Neural progenitor cell (in vitro differentiated cells): ENCODE measurements at places on chromosomes 3 and 15. TPM values are rescaled to one million over a fixed set of nuclear protein-coding genes. Genes with fewer than 3 reads are reported as not detected.

GRCh38 chr3:11591002-11591355, 52.7 kb downstream of the VGLL4 start:
- no peak for DNase-seq

DNA sequence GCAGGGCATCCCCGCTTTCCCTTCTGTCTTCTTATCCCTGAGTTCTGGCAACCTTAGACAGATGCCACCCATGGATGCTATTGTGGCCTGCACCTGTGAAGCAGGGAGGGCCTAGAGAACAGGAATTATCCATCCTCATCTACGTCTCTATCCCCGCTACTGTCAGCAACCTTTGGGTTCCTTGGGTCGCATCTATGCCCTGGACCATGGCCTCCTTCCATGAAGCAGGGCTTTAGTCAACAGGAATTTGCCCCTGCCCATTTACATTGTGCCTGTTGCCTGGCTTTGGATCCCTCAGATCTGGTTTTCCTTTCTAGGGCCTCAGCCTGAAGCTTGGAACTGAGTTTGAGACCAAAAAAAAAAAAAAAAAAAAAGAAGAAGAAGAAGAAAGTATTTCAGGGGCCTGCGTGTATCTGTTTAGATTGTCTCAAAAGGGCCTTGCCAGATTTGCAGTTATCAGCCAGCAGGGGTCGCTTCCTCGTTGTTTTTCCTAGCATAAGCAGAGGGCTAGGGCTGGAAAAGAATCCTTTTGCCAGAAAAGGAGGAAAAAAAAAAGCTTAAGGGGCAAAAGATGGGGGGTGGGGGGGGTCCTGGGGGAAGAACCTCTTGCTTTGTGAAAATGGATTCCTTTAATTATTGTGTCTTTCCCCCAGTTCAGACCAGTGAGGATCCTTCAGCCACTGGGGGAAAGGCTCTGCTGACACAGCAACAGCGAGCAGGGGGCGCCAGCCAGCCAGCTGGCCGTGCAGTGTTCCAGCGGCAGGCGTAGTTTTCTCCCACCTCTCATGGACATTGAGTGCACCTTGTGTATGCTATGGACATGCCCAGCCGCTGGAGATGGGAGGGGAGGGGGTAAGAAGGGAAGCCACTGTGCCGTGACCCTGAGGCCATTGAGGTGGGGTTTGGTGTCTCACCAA, 65.7 kb upstream of the ALDH1L1 start:
- DNase-seq, result peak; percentile 72

Gene UROC1
- not detected in 2 replicates for total RNA-seq

Gene CSPG4
- 0.07 and 0.37 TPM in 2 replicates for total RNA-seq

Gene MESP2
- total RNA-seq, result 0.19 TPM in 1 of 2 replicates, not detected in the other

Gene P2RY13
- total RNA-seq, result not detected in 2 replicates

Gene ACKR2
- not detected in 2 replicates for total RNA-seq

Gene GANC
- 11.6 and 22.7 TPM in 2 replicates for total RNA-seq

DNA sequence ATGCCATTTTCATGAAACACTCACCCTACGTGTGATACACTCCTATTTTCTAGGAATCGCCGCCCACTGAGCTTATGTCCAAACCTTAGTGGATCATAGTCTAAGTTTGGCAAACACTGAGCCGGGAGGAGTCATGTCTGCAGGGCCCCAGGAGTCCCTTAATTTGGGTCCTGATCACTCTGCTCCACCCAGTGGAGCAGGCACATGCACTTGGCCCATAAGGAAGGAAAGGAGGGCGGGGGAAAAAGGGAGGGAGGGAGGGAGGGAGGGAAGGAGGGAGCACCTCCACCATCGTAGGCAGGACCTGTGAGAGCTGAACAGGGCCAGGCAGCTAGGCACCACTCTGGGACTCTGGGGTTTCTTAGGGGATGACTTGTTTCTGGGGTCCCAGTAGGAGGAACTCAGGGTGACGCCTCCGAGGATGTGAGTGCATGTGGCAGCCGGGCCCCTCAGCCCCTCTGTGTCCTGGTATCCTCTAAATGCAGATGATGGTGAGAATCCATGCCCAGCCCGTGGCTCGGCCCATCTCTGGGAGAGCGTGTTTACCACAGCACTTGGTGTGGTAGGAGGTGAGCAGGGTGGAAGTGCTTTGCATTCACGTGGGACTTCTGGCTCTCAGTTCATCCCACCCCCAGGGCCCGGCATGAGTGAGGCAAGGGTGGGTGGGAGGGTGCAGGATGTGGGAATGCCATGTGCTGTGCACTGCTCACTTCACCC, 109.4 kb downstream of the KLF13 start:
- DNase-seq, result no peak

Gene RAB5A
- total RNA-seq, result 60.5 and 96.3 TPM in 2 replicates

DNA sequence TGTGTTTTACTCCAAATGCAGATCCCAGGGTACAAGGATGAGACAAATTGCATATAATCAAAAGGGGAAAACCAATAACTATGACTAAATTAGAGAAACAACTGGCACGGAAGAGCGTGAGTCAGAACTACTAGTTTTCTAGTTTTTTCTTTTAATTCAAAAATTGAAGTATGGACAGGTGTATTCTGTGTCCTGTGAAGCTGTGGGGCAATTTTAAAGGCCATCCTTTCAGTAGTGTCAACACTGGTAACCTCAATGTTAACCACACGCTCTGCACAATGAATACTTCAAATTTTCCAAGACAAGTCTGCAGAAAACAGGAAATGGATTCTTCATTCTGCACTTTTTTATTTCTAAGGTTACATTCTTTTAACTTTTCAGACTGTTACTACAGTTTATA, 32.5 kb upstream of the GOLGA8A start:
- DNase-seq, result no peak

Gene CYP8B1
- not detected in 2 replicates for total RNA-seq

Gene LMCD1
- 0.15 TPM in 1 of 2 replicates, not detected in the other for total RNA-seq

DNA sequence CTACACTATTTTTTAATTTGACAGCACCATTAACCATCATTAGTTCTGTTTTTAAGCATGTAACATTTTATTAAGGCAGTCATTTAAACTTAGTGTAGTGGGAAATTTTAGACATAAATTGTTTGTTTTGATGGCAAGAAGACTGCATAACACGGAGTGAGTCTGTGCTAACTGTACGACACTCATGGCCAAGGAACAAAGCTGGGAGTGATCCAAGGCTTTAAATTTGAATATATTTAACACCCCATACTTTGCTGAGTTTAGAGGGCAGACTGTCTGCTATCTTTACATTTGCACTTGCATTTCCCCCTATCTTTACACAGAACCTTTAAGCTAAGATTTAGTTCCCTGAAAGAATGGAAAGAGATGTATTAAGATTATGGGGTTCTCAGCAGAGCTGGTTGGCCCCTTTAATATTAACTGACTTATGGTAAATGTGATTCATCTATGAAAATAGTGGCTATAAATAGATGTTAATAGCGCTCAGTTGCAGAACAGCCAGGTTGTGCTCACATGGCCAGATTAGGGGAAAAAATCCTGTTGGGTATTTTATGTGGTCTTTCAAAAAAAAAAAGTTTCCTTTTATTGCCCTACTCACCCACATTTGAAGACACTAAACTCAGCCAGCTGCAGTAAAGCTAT, 120.7 kb downstream of the CMSS1 start:
- DNase-seq, result no peak

- no peak for DNase-seq
These were observed 2.5 kb upstream of the PLD1 start for GRCh38 chr3:171812811-171813210.

GRCh38 chr3:50651445-50651844, 23.3 kb upstream of the DOCK3 start:
- DNase-seq, result no peak

- no peak for DNase-seq
These were observed 41.6 kb downstream of the ATP2B2 start for GRCh38 chr3:10463533-10464434.

Gene SCAMP5
- 16.4 and 24.9 TPM in 2 replicates for total RNA-seq

Gene POPDC2
- 0.95 and 1.5 TPM in 2 replicates for total RNA-seq

GRCh38 chr3:169028716-169029115, 634.8 kb downstream of the MECOM start:
- no peak for DNase-seq

DNA sequence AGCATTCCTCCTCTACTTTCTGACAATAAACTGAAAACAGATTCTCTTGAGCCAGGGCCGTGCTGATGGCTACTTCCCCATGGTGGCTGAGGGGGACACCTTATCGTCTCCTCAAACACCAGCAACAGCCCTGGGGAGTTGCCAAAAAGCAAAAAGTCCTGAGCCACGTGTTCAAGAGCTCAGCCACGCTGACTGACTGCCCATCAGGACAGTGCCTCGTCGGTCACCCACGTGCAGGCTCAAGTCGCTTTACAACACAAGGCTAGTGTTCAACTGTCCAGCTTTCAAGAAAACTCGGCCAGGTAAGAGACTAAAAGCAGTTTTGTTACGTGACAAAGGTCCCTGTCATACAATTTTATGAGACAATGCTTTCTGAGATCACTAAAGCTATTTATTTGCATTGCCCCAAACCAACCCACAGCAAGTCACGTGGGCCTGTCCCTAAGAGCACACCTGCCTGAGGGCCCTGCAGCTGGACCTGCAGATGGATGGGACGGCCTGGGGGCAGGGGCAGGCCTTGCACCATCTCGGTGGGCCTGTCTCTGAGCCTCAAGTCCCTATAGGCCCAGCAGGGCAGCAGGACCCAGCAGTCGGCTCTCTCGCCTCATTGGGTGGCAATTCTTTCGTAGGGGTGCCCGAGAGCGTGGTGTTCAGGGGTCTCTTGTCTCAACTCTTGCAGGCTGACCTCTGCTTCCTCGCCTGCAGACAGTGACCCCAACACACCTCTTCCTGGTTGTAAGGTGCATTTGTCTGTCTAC, 42.7 kb downstream of the NIPA2 start:
- DNase-seq, result no peak

Gene PRKAR2A
- 21.6 and 25.0 TPM in 2 replicates for total RNA-seq

- no peak for DNase-seq
These were observed 187.4 kb downstream of the FOXP1 start for GRCh38 chr3:71395927-71396695.
